ENCODE measurements at places on chromosomes 16 and 17.

DNA sequence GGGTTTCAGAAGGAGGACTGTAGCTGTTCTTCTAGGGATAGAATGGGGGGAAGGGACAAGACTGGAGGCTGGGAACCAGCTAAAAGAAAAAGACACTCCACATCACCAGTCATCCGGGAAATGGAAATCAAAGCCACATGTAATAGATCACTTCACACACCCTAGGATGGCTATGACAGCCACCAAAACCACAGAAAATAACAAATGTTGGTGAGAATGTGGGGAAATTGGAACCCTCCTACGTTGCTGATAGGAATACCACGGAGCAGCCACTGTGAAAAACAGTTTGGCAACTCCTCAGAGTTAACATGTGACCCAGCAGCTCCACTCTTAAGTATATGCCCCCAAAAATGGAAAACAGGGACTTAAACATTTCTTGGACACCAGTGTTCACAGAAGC is 2.3 kb downstream of the TLE7 start:
- no peak for DNase-seq

- no peak for DNase-seq
Measured at GRCh38 chr16:48271728-48272127, 24.4 kb upstream of the ABCC11 start.

DNA sequence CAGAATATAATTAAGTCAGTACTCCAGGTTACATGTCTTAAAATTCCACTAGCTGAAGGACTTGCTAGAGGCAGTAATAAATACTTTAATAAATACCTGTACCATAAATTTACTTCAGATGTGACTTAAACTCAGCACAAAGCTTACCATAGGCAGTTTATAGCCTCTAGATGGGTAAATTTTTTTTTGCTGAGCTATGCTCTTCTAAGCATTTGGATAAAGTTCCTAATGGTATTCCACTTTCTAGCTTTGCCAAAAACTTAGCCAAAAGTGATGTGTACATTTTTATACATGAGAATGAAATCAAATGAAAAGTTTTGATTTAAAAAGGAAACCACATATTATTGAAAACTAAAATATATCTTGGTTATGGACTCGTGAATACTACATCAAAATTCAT is 63.7 kb upstream of the DHX40 start:
- DNase-seq: no peak

DNA sequence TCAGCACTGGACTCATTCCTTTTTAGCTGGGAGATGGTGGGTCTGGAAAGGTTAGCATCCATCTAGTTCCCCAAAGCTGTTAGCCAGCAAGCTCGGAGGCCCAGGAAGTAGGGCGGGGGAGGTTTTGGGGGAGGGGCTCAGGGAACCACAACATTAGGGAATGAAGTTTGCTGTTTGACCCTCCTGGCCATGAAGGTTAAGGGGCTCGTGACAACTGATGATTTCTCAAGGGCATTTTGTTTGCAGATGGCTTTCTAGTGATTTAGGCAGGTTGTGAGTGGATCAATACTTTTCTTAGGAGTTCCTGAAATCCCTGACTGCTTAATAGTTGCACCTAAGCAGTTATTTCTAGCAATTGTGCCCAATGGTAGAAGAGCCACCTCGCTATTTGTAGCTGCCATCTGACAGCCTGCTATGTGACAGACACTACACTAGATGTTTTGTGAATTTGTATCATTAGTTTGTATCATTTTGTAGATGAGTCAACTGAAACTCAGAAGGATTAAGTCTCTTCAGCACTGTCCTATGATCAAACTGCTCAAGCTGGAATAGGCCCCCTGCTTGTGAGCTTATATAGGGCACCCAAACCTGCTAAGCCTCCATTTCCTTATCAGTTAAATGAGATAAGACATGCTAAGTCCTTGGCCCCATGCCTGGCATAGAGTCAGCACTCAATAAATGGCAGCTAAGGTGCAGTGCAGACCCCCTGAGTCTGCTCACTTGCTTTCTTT is 146.4 kb downstream of the IRX3 start:
- DNase-seq: no peak

GRCh38 chr17:60586288-60586974 is 13.6 kb upstream of the PPM1D start:
- no peak for DNase-seq

DNA sequence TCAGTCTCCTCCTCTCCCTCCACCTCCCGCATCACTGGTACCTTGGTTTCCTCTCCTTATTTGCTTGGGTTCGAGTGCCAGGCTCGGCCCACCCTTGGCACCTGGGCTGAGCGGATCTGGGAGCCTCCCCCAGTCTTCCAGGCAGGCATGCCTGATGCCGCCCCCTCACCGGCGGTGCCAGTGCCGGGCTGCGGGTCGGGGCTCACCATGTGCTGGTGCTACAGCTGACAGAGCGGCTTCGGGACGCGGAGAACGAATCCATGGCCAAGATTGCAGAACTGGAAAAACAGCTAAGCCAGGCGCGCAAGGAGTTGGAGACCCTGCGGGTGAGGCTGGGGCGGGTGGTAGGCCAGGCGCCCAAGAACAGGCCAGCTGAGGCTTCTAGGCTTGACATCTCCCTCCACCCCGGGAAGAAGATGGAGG is 19.2 kb downstream of the FMNL1 start:
- no peak for DNase-seq

- no peak for DNase-seq
Measured at GRCh38 chr16:70483426-70483825, 29.0 kb downstream of the FCSK start.

DNA sequence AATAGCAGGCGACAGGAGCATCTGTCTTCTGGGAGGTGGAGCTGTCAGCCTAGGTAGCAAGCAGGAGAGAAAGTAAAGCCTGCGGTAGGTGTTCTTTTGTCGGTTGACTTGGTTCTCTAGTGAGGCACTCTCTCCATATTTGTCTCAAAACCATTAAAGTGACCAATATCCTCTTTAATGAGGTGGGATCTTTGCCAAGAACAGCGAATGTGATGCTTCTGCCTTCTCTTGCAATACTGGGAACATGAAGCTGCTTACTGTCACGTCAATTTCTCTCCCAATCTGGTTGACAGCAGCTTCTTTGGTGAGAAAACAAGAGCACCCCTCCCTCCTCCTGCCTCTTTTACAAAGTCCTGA is 176.7 kb downstream of the ABCC12 start:
- no peak for DNase-seq

DNA sequence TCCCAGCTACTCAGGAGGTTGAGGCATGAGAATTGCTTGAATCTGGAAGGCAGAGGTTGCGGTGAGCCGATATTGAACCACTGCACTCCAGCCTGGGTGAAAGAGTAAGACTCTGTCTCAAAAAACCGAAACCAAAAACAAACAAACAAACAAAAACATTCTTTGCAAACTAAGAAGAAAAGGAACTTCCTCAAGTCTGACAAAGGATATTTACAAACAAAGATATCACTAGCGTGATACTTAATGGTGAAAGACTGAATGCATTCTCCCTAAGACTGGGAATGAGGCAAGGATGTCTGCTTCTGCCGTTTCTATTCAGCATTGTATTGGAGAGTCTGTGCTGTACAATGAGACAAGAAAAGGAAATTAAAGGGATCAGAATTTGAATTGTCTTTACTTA is 10.5 kb upstream of the MPO start:
- no peak for DNase-seq

DNA sequence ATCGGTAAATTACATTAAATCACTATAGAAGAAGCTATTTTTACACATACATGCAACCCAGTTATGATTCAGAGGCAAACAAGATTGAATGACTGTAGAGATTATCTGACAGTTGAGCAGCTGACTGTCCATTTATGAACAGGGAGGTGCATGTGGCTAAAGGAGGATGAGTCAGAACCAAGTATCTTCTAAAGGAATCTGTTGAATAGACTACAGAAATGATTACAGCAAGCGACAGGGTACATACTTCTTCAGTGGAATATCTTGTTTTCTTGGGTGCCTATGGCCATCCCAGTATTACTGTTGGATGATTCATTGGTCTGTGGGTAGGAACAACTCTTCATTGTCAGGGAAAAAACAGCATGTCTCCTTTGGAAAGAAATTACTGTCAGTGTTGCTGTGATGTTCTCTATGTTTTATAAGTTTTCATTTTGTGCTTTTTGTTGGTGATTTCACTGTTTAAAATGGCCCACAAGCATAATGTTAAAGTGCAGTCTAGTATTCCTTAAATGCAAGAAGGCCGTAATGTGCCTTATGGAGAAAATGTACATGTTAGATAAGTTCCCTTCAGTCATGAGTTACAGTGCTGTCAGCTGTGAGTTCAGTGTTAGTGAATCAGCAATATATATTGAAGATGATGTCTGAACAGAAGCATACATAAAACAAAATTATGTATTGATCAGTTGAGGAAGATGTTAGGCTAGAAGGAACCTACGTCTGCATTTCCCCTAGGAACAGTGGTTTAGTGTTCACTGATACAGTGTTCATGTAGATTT is 27.0 kb downstream of the CBFB start:
- DNase-seq: peak; percentile 88

GRCh38 chr16:70331588-70332358 is 14.9 kb upstream of the DDX19A start:
- no peak for DNase-seq

GRCh38 chr17:28279411-28279810 is 39.6 kb upstream of the TMEM97 start:
- no peak for DNase-seq

DNA sequence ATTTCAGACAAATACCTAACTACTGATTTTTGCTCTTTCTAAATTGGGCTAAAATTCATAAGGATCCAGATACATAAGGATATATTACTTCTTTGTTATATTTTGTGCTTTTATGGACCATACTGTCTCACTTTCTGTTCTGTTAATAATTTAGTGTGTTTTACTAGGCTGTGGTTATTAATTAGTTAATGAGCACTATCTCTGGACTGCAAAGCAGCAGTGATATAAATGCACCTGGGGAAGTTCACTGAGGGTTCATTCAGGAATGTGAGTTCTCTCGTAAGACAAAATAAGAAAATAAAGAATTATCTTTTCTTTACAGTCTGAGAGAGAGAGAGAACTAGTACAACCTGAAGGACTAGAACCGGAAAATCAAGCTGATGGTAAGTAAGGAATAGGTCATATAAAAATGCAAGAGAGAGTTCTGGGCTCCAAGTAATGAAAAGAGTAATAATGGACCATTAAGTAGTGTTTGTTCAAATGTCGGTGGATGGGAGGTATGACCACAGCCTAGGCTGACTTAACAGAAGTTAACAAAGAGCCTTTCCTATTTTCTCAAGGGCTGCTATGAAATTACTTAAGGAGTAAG is 55.6 kb downstream of the IKZF3 start:
- DNase-seq: no peak

DNA sequence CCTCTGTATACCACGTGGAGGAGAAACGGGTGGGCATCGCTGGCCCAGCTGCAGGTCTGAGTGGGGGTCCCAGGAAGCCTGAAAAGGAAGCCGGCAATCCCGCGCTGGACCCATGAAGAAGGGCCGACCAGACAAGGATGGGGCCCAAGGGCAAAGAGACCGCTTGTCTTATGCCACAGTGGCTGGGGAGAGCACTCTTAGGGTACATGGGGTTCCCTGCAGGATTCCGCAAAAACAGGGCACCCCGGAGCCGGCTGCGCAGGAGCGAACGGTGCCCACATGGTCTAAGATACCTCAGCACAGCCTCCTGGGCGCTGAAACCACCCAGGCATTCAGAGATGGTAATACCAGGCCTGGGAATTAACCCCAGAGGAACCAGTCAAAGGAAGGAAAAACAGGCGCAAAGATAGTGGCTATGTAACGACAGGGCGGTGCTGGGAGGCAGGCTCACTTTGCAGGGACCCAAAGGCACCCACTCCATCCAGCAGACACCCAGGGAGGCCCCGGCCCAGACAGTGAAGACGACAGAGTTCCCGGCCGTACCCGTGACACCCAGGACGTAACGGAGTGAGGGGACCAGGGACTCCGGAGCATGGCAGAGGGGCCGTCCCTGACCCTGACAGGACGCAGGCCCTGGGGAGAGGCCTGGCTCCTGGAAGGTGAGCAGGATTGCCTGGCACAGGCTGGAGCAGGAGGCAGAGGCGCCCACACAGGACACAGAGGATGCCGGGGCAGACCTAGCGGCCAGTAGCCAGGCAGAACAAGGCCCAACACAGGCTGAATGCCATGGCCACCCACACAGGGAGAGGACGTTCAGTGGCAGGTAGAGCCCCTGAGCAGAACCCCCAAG is 10.3 kb downstream of the PIEZO1 start:
- no peak for DNase-seq

- no peak for DNase-seq
Measured at GRCh38 chr16:11142261-11142630, 113.8 kb downstream of the SOCS1 start.

- no peak for DNase-seq
Measured at GRCh38 chr17:45145035-45145389, 3.3 kb upstream of the HEXIM1 start.

DNA sequence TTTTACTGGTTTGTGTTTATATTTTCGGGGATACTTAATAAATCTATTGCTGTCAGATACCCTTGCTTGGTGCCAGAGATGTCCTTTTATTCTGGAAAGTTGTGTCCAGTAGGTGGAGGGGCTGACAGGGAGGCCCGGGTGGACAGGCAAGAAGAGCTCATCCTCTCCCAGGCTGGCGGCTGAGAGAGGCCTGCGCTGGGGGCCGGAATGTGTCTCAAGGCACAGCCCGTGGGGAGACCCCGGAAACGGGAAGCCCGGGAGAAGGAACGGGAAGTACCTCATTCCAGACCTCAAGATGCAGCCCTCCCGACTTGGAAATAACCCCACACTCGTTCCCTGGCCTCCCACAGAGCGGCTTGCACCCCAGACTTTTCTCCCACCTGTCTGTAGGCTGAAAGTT is 12.5 kb upstream of the DEF8 start:
- no peak for DNase-seq

GRCh38 chr17:72782985-72783701 is 309.3 kb downstream of the SLC39A11 start:
- DNase-seq: no peak

GRCh38 chr17:1095853-1096173 is 84.0 kb downstream of the ABR start:
- no peak for DNase-seq

GRCh38 chr16:66926961-66927436 is 1.7 kb upstream of the RRAD start:
- no peak for DNase-seq

DNA sequence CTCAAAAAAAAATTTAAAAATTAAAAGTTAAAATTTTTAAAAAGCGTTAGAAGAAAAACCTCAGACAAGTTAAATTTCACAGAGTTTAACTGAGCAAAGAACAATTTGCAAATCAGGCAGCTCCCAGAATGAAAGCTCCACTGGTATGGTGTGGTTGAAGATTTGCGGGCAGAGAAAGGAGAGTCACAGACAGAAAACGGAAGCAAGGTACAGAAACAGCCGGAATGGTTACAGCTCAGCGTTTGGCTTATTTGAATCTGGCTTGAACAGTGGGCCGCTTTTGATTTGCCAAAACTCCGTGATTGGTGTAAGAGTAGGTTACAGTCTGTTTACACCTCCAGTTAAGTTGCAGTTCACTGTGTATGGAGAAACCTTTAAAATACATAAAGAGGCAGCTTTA is 297.1 kb downstream of the HS3ST4 start:
- DNase-seq: no peak

DNA sequence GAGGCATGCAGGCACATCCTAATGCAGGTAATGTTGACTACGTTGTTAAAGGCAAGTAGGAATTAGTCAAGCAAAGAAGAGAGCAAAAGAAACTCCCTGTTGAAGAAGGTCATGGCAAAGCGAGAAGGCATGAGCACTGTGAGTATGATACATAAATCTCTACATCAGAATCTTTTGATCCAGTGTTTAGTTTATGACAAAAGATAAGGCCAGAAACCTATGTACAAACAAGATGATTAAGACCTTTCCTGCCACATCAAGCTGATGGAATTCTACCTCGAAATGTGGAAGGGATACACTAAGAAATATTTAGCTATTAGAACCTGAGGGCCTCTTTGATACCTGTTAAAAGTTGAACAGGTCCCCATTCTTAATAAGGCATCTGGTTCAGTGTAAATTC is 20.2 kb downstream of the SYCE1L start:
- DNase-seq: no peak

All from activated CD4-positive, alpha-beta T cell treated with anti-CD3 and anti-CD28 coated beads, Interleukin-2, Interleukin-6, amounts not matched to agents 100 ng/mL and 50 ng/mL, durations not matched to agents 16 hours and 8 hours (primary cell).